ENCODE measurements at places on chromosomes 3 and 15. TPM values are rescaled to one million over a fixed set of nuclear protein-coding genes. Genes with fewer than 3 reads are reported as not detected.

DNA sequence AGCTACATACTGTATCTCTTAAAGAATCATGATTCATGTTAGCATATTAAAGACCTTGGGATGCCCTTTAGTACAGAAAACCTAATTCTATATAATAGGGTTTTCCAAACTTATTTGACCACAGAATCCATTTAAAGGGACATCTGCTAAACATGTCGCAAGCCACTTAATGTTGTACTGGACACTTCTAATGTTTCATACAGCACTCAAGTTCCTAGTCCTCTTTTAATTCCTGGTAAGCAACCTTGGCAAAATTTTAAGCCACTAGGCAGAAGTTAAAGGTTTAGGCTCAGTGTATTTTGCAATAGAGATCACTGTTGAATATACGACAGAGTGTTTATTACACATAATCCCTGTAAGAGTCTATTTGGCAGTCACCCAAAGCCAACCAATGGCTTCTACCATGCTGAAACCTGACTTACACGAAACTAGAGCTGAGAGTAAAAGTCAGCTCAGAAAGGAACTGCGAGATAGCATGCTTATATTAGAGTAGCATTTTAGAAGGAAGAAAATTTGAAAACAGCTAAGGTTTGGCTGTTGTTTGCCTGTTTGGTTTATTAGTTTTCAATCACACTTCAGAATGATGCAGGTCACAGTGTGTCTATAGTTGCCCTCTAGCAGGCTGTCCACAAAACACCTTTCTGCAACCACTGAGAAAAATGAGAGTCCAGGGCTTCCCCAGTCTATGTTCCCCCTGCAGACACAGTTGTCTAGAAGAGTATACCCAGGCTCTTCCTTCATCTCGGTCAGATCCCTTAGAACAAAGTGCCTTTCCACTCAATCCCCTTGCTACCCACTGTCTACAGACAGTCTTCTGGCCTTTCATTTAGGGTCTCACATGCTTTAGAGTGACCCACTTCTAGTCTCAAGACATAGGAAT lies 104.4 kb downstream of the FMN1 start:
- no peak for DNase-seq

The NOX5 gene
- total RNA-seq = not detected

- no peak for DNase-seq
Measured at GRCh38 chr3:116056280-116056679, 389.0 kb downstream of the LSAMP start.

DNA sequence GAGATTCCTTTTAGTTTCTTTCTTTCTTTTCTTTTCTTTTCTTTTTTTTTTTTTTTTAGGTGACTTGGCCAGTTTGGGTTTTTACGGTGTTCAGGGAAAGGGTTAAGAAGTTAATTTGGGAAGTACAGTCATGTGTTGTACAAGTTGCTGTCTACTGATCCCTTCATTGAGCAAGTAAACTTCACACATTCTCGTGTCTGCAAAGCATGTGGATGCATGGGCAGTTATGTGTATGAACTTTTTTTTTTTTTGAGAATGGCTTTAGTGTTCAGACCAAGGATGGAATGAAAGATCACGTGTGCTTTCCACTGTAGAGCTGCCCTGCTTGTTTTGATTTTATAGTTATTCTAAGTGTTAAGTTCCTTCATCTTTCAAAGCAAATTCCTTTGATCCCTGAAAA lies 132.3 kb downstream of the PGPEP1L start:
- DNase-seq = no peak

GRCh38 chr3:42685363-42685881 lies at the start of gene KLHL40:
KLHL40 (plus strand) TSS chr3:42685537; CDS start chr3:42685619, 82 bp downstream.
- DNase-seq = no peak

- no peak for DNase-seq
Measured at GRCh38 chr3:170735821-170736220, 134.2 kb downstream of the RPL22L1 start.

GRCh38 chr3:167668651-167669050 lies 14.9 kb upstream of the WDR49 start:
- no peak for DNase-seq

DNA sequence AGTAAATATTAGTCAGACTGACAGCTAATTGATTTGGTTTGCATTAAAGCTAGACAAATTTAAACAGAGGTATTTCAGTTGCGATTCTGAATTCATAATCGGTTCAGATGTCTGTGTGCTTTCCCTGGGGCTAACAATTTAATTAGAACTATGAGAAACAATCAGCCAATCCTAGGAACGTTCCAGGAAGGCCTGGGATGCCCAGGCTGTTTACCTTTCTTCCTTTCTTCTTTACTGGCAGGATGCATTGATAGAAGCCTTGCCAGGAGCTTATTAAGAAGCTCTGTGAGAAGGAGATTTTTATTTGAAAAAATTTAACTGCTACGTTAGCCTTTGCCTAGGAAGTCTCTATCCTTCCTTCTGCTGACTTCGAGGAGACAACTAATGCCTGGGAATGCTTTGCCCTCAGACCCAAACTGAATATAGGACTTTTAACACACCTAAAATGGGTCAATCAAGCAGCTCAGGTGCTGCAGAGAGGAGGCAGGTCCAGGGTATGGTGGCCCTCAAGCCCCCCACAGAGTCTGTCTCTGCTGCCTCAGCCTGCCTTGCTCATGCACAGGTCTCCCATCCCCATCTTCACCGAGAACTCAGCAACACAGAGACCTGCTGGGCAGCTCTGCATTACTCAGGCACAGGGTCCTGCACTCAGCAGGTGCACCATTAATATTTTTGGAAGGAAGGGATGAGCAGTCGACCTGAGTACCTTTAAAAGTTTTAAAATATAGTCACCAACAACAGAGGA lies 48.5 kb downstream of the PCSK6 start:
- DNase-seq = no peak

GRCh38 chr3:11373654-11374053 lies 101.5 kb downstream of the ATG7 start:
- no peak for DNase-seq

The FAM174B gene
- 30.5 TPM for total RNA-seq

GRCh38 chr15:60316961-60317360 lies 80.8 kb downstream of the ANXA2 start:
- DNase-seq = no peak

DNA sequence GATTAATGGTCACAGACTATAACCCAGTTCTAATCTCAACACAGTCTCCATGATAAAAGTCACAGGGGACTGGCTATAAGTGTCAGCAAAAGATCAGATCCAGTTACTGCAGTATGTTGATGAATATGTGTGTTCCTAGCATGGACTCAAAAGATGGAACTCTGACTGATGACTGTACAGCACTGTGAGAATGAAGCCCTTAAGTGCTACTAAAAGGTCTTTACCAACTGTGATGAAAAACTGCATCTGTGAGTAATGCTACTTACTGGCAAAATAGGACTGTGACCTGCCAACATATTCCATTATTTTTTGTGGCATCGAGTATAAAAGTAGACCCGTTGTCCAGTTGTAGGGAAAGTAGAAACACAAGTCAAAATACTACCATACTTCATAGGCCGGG lies 284.2 kb downstream of the ROBO2 start:
- no peak for DNase-seq

The NR2E3 gene
- total RNA-seq = 0.60 TPM

GRCh38 chr15:36896949-36897348 lies 203.4 kb downstream of the MEIS2 start:
- no peak for DNase-seq

GRCh38 chr3:162558016-162558415 lies 1061.4 kb downstream of the OTOL1 start:
- DNase-seq = no peak

GRCh38 chr15:72902245-72902918 lies 118.8 kb upstream of the ADPGK start:
- DNase-seq = peak; percentile 54

Data from mucosa of descending colon (tissue), 3 donors.